ENCODE measurements at places on chromosomes 4 and X. TPM values are rescaled to one million over a fixed set of nuclear protein-coding genes. Genes with fewer than 3 reads are reported as not detected.

ELMOD2 gene
- 25.1 TPM for total RNA-seq

CSN1S1 gene
- not detected for total RNA-seq

CFAP299 gene
- 1.6 TPM for total RNA-seq

VGLL1 gene
- not detected for total RNA-seq

ADGRA3 gene
- 12.8 TPM for total RNA-seq

IL21 gene
- not detected for total RNA-seq

PLXNA3 gene
- 23.8 TPM for total RNA-seq

ERAS gene
- total RNA-seq = 0.36 TPM

GLRA2 gene
- not detected for total RNA-seq

F11 gene
- not detected for total RNA-seq

Data from hair follicle dermal papilla cell (primary cell).